NB4 (cell line): ENCODE measurements at places on chromosomes 13 and 19.
A peak's percentile ranks its signal among the peaks of the same experiment; 100 is the strongest.

DNA sequence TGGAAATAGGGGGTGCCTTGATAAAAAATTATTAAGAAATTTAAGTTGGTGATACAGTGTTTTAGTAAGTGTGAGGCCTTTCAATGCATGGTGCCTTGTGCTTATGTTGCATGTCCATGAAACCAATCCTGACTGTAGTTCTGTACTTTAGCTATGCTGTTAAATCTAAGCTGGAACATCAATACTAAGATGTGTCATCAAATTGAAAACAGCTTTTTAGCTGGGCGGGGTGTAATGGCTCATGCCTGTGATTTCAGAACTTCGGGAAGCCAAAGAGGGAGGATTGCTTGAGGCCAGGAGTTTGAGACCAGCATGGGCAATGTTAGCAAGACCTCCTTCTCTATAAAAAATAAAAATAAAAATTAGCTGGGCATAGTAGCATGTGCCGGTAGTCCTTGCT lies 930.3 kb upstream of the PCDH9 start:
- DNase-seq: no peak

- no peak for DNase-seq
Measured at GRCh38 chr19:3818918-3819317, 32.7 kb upstream of the MATK start.

GRCh38 chr13:110254751-110255553 lies 52.0 kb downstream of the COL4A1 start:
- DNase-seq: no peak

DNA sequence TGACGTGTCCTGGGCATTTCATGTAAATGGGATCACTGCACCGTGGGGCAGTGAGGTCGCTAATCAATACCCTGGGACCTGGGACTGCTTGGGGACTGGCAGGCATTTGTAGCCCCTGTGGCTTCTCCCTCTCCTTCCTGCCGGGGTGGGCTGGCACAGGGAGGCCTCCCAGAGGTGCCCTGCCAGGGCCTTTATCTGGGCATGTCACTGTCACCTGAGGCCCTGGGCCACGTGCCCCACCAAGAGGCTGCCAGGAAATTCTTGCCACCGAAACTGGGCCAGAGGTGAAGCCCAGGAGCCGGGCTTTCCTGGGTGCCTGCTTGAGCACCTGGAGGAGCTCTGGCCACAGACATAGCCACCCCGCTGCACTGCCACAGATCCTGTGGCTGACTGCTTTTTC lies 1.8 kb upstream of the NMRK2 start:
- no peak for DNase-seq

- DNase-seq: peak; percentile 21
Measured at GRCh38 chr13:98782654-98783053, 30.2 kb upstream of the SLC15A1 start.
